ENCODE measurements at places on chromosomes 16 and 17.
A peak's percentile ranks its signal among the peaks of the same experiment; 100 is the strongest.

DNA sequence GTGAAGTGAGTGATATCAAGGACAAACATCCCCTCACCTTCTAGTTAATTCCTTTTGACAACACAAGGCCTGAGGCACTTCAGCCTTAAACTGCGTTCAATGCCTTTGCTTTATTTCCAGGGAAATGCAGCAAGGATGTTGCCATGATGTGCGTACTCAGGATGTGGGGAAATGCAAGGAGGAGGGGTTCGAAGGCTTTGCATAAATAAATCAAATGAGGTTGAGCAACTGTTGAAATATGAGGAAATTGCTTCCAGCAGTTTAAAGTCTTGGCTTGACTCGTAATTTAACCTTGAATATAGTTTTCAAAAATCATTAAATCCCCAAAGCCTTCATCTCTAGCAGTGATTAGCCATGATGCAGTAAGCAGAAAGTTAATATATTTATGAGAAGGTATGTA is 81.8 kb upstream of the CCL2 start:
- DNase-seq, result no peak

- no peak for DNase-seq
Measured at GRCh38 chr16:79466111-79466510, 134.4 kb downstream of the MAF start.

GRCh38 chr17:71217769-71218168 is 903.1 kb upstream of the SOX9 start:
- DNase-seq, result no peak

DNA sequence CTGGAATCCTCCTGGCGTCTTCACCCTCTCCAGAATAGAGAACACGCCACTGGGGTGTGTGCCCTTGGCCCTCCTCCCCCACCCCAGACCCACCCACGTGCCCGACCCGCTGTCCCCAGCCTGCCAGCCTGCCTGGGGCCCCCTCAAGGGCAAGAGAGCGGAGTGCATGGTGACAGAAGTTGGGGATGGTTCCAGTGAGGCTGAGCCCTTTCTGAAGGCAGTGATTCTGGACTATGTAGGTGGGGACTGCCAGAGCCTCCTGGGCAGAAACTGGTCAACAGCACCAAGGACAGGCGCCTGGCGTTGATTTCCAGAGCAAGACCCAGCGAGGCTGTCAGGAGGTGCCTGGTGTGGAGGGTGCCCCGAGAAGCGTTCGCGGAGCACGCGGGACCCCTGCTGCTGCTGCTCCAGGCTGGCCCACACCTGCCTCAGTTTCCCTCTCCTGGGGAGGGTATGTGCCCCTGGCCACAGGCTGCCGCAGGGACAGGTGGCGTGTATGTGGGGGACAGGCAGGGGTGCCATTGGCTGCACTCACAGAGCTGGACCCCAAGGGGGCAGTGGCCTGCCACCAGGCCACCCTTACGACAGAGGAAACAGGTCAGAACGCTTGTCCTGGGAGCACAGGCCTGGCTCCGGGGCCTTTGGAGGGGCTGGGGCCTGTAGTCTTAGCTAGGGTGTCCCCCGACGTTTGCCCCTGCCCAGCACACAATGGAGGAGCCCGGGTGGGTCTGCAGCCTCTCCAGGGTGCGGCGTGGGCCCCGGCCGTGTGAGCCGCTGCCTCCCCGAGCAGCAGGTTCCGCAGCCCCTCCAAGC is 1.2 kb downstream of the SSTR5 start:
- DNase-seq, result no peak

DNA sequence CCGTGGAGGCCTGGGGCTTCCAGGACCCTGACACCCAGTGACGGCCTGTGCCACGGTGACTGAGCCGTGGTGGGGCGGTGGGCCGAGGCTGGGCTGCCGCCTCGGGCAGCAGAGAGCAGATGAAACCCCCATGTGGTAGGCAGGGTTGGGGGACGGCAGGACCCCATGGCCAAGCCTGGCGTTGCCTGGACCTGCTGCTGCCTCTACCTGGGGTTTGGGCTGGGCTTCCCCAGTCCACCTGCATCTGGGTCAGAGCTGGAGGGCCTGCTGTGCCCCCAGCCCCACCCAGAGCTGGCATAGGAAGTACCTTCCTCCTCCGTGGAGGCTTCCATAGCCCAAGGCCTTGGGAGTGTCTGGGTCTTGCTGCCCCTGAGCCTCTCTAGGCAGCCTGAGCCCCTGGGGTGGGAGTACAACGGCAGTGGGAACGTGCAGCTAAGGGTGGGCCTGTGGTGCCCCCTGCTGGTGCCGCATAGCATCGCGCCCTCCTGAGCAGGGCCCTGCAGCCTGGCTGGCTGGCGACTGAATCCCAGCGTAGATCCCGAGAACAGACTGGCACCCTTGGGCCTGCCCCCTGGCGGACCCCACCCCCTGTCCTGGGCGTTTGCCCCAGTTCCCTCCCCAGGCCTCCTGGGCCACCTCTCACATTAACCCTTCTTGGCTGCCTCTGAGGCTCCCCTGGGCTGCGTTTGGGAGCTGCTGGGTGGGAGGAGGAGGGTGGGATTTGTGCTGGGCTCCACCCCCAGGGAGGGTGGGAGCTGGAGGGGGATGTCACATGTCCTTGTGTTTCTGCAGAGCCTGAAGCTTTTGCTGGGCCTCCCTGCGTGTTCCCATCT is 12.6 kb upstream of the ATP6V0C start:
- peak; percentile 66 for DNase-seq

GRCh38 chr17:36632916-36633771 is 31.8 kb downstream of the MRM1 start:
- DNase-seq, result no peak

DNA sequence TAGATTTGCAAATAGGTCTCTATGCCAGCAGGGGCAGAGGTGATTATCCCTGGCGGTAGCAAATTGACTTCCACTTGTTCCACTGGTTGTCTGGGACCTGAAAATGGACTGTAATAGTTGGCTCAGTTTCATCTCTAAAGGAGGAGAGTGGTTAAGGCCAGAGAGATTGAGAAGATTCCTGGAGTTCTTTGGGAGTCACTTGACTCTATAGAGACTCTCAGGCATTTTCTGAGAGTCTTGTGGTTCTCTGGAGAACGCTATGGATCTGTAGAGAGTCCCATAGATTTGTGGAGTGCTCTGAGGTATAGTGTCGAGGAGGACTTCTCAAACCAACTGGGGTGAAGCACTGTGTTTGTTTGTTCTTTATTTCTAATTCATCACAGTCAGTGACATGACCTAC is 8.9 kb upstream of the PMP22 start:
- no peak for DNase-seq

GRCh38 chr17:57585341-57586195 is 159.5 kb downstream of the CCDC182 start:
- DNase-seq, result no peak

- no peak for DNase-seq
Measured at GRCh38 chr17:37761059-37761458, 16.2 kb upstream of the HNF1B start.

DNA sequence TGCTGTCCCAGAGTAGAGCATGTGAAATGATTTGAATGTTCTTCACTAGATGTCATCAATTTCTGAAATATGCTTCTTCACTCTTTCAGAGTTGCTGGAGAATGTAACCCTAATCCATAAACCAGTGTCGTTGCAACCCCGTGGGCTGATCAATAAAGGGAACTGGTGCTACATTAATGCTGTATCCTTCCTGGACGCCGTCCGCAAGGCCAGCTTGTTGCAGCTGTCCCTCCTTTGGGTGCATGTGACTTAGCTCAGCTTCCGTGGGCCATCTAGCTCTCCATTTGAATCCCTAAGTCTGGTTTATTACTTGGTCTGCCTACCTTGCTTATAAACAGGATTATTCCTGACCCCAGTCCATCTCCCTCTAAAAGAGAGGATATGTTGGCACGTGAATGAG is 58.8 kb downstream of the USP10 start:
- no peak for DNase-seq

DNA sequence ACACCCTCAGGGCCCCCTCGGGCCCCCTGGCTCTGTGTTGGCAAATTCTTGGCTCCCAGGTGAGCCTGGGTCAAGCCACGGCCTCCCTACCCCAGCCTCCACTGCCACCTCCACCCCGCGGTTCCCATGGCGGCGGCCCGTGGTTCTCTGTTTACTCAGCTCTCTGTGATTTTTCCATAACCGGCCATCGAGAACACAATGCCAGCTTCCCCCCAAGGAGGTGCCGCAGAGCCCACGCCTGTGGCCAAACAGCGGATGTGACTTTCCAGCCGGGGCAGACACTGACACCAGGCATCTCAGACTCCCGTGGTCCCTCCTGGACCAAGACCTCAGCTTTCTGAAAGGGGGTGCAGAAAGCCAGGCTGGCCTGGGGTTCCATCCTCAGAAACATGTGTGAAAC is 21.6 kb upstream of the ATP2A3 start:
- DNase-seq, result no peak

DNA sequence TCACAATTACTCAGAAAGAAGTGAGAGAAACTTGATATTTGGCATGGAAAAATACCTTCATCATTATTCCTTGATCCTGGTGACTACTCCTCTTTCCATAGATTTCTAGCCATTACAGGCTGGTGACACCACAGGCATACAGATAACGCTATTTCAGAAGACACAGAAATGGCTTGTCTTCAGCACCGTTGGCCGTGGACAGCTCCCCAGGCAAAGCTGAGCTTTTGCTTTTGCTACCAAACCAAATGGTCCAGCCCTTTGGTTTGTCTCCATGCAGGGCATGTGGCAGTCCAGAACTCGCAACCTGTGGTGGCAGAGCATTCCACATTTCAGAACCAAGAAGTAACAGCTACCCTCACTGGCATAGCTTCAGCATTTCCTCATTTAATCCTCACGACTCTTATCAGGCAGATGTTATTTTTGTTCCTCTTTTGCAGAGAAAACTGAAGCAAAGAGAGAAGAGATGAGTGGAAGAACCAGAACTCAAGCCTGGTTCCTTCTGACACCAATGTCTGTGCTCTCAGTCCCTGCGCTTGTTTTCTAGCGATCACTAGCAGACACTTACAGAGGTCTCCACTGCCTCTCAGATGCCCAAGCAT is 55.5 kb downstream of the HS3ST4 start:
- no peak for DNase-seq

DNA sequence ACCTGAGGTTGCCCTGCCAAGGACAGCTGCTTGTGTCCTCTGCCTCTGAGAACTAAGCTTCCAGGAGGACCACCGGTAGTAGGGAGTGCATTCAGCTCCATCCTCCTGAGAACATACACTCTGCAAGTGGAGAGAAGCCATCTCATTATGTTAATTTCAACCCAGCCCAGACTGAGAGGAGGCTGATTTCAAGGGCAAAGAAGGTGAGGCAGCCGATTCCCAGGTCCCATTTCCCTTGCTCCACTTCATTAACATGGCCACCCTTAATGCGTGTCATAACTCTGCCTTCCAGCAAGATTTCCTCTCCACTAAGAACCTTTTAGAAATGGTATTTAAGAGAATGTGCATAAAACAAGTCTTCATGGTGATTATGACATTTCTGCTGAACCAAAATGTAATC is 72.5 kb downstream of the CDH13 start:
- DNase-seq, result no peak

DNA sequence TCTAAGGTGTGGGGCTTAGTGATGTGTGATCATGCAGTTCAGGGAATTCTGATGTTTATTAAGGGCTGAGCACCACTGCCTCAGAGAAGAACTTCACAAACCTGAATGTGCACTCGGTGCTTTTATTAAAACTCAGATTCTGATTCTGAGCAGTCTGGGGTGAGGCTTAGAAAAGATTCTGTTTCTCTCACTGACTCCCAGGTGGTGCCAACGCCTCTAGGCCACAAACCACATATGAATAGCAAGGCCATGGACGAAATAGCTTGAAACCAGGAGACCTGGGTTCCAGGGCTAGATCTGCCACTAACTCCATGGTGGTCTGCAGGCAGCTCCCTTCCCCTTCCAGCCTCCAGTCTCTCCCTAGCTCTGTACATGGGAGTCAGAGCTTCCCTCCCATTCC is 169.1 kb downstream of the HS3ST3B1 start:
- no peak for DNase-seq

DNA sequence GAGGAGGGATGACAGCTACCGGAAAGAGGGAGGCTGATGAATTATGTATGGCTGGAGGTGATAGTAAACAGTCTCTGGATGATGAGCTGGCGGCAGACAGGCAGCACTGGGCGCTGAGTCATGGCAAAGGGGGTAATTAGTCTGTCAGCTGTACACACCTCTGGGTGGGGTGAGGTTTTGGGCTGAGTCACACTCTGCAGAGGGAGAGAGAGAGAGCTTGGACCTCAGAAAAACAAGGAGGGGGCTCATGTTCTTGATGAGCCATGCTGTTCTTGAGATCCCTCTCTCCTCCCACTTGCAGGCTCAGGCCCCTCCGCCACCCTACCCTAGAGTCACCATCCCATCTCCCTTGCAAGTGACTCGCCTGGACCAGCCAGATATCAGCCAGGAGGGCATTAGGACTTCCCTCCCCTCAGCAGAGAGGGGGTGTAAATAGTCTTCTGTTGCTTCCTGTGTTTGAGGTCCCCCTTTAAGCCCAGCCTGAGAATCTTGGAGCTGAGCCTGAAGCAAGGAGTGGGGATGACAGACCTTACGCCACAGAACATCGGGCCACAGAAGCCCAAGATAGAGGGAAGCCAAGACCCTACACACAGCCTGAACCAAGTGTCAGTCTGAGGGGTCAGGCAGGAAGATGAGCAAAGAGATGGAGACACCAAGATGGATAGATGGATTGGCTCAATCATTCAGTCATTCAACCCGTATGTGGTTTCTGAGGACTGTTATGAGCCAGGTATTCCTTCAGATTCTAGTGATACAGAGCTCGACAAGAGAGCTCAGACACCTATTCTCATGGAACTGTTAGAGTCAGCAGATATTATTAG is 383.2 kb upstream of the CCL2 start:
- no peak for DNase-seq

- no peak for DNase-seq
Measured at GRCh38 chr17:39339272-39339671, 62.2 kb downstream of the FBXL20 start.

DNA sequence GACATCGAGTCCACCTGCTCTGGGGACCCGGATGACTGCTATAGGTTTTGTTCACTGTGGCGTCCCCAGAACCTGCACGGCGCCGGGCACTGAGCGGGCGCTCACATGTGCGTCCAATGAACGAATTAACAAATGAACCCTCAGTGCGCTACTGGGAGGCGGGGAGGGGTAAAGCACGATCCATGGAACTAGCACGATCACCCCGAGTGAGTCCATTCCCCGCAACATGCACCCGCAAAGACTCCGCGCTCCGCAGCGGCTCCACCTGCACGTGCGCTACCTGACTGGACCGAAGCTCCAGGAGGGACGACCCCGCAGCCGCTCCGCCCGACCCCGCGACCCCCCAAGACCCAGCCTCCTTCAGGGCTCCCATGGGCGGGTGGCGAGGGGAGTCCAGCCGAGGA is 491 bp downstream of the TRAP1 start:
- no peak for DNase-seq

DNA sequence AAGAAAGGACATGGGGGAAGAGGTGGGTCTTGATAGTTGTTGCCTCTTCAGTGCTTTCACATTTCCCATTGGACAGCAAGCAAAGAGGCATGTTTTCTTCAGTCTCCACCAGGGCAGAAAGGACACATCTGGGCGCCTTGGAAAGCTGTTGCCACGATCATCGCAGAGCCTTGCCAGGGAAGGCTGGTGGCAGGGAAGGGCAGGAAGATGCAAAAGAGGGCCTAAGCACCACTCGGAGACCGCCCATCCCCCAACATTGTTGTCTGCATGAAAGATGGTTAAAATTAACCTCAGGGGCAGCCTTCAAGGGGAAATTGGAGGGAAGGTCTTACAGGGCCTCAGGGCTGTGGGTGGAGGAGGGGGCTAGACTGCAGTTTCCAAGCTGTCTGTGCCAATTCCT is 114.2 kb downstream of the SOX9 start:
- no peak for DNase-seq

- no peak for DNase-seq
Measured at GRCh38 chr17:82365606-82366295, 5.8 kb upstream of the UTS2R start.

GRCh38 chr17:77942112-77942988 is 16.2 kb upstream of the TNRC6C start:
- DNase-seq, result no peak
